ENCODE measurements at places on chromosomes 12 and 14.

DNA sequence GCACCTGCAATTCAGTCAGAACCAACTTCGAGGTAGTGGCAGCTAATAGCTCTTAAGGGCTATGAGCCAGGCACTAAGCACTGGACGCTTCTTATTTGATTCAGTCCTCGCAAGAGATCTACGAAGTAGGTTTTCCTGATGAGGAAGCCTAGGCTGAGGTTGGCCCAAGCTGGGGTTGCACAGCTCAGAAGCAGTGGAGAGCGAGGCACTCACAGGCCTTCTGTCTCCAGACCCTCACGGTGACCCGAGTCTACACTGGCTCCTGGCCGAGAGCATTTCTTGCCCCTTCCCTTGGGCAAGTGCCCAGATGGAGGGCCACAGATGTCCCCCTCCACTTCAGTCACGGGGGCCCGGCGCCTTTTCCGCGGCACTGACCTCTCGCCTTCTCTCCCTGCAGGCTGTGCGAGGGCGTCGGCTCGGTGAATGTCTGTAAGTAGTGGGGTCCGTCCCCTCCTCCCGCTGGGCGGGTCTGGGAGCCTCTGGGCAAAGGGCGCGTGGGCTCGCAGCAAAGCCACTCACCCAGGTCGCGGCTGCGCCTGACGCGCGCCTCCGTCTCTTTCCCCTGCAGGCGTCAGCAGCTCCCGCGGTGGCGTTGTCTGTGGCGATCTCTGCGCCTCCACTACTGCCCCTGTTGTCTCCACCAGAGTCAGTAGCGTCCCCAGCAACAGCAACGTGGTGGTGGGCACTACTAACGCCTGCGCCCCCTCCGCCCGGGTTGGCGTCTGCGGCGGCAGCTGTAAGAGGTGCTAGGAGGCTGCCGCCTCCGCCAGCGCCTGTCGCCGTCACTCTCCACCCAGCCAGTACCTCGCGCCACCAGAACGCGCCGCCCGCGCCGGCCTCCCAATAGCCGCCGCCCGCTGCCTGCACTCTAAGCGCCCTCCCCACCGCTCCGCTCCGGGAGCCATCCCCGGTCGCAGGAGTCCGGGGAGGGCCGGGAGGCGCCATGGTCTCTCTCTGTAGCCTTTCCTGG is 13.1 kb downstream of the KRT83 start:
- peak; percentile 66 for DNase-seq

DNA sequence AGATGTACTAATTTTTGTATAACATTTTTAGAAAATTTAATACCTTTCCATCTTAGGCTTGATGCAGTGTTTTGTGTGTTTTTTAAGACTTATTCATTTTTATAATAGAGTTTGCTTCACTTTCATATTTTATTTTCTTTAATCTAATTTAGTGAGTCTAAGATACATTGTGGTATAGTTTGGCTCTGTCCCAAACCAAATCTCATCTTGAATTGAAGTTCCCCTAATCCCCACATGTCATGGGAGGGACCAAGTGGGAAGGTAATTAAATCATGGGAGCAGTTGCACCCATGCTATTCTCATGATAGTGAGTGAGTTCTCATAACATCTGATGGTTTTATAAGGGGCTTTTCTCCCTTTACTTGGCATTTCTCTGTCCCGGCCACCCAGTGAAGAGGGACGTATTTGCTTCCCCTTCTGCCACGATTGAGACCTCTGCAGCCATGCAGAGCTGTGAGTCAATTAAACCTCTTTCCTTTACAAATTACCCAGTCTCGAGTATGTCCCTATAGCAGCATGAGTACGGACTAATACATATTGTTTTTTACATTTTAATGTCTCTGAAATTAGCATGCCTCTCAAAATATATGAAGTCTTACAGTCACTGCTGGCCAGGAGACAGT is 34.9 kb downstream of the GABARAPL1 start:
- no peak for DNase-seq

DNA sequence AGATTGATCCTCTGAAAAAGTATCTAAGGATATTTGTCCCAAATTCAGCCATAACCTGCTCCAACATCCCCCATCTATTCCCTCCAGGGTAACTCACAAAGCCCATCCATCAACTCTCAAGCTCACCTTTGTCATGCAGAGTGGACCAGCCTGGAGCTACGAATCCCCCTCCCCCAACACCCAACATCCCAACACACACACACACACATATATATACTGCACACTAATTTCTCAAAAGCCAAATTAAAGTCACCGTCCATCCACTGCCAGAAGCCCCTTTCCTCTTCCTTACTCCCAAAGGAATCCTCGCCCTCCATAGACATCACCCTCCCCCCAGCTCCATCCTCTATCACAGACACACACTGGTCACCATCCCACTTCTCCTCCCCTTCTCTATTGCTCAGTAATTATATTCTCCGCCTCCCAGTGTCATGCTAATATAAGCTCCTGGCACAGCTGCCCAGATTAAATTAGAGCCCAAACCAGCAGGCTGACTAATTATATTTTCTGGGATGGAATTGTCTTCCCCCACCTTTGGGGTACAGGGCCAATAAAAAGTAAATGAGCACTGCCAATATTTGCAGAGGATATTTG is 13.5 kb upstream of the TESPA1 start:
- no peak for DNase-seq

DNA sequence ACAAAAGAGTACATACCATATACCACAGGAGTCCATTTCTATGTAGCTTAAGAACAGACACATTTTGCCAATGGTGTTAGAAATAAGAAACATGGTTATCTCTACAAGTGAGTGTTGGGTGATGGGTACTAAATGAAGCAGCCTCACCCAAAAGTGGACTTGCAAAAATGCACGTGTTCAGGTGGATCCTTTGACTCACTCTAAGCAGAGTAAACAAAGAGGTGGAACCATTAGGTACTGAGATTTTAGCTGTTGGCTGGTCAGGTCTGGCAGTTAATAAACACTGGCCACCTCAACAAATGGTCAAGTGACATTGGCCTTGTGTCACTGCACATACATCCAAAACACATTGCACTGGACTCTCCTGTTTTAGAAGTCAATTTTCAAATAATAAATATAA is 27.6 kb downstream of the EVL start:
- DNase-seq = peak; percentile 68

DNA sequence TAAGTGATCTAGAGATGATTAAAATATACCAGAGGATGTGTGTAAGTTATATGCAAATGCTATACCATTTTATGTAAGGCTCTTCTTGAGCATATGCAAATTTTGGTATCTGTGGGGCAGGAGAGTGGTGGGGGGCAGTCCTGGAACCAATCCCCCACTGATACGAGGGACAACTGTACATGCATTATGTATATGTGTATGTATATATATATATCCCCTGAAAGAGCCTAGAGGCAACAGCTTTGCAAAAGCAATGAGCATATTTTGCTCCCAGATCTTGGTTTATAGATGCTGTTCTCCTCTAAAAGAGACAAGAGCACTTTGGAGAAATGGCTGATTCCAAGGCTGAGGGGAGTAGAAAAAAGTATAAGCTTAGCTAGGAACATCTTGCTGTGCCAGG is 12.4 kb upstream of the SLC25A3 start:
- DNase-seq = no peak

GRCh38 chr14:60356906-60357550 is 108.0 kb downstream of the PPM1A start:
- no peak for DNase-seq

DNA sequence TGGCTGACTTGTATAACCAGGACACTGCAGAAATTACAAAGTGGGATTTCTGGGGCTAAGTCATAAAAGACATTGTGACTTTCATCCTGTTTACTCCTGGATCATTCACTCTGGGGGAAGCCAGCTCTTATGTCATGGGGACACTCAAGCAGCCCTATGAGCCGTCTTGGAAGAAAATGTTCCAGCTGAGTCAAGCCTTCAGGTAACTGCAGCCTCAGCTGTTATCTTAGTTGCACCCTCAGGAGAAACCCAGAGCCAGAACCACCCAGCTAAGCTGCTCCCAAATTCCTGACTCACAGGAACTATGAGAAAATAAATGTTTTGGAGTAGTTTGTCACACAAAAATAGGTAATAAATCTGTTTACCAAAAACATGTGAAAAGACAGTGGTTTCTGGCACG is 43.1 kb upstream of the GXYLT1 start:
- peak; percentile 32 for DNase-seq

GRCh38 chr12:64457466-64457865 is 5.5 kb downstream of the TBK1 start:
- no peak for DNase-seq

DNA sequence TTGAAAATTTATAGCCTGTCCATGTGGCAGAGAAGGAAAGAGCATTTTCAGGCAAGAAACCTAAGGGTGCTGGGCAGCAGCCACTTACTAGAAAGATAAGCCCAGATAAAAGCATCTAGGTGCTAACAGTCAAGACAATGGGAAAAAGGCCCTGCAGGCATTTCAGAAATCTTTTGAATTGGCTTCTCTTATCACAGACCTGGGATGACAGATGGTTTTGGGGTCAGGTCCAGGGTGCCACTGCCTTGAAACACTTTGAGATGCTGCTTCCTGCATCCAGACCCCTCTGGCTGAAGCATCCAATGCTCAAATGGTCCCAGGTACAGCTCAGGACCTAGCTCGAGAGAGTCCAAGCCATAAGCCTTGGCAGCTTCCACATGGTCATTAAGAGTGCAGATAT is 466.5 kb downstream of the FSCB start:
- no peak for DNase-seq

- DNase-seq = no peak
Observed at GRCh38 chr12:9341260-9341585, 133.0 kb upstream of the PZP start.

DNA sequence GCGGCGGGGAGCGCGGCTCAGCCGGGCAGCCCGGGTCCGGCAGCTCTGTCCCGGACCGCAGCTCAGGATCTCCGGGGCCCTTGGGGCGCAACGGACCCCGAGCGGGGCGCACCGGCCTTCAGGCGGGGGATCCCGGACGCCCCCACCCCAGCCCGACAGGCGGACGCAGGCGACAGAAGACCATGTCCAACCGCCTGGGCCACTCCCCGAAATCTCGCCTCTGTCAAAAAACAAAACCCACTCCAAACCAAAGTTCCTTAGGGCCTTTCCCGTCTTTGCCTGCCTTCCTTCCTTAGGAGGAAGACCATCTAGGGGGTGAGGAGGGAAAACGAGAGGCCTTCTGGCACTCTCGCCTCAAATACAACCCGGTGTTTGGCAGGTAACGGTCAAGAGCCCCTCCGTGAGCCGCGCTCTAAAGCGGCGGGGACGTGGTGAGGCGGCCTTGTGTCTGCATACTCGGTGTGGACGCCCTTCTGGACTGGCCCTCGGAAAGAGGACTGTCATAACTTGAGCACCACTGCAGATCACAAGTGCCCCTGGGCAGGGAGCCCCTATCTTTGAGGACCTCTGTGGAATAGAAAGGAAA is 604 bp downstream of the HCFC2 start:
- peak; percentile 19 for DNase-seq

DNA sequence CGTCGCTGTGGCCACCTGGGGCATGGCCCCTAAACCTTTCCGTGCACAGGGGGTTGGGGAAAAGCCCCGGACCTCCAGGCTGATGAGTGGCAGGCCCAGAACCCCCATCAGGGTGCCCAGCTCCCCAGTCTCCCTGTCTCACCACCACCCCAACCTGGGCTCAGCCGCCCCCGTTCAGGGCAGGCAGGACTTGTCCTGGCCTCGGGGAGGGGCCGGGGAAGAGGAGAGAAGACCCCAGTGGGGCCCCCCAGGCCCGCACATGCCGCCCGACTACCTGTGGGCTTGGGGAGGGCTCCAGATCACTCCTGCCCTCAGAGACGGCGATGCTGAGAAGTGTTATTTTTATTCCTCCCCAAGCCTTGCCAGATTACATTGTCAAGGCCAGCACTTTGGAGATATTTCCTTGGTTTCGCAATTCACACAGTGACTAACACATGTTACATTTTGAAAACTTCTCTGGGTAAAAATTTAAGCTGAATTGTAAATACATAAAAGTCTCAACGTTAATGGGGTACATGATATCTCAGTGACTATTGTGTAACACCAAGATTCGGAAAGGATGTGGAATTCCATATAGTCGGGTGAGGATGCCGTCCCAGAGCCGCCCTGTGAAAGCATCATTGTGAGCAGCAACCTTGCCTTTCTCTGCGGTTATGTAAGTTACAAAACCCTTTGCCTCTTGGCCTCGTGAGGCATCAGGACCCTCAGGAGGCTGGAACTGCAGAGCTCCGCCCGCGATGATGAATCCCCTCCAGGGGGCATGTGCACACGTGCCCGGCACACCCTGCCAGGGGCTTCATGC is 85.6 kb upstream of the DIO3 start:
- DNase-seq = peak; percentile 67

GRCh38 chr12:8870586-8870985 is 43.7 kb upstream of the PHC1 start:
- no peak for DNase-seq

DNA sequence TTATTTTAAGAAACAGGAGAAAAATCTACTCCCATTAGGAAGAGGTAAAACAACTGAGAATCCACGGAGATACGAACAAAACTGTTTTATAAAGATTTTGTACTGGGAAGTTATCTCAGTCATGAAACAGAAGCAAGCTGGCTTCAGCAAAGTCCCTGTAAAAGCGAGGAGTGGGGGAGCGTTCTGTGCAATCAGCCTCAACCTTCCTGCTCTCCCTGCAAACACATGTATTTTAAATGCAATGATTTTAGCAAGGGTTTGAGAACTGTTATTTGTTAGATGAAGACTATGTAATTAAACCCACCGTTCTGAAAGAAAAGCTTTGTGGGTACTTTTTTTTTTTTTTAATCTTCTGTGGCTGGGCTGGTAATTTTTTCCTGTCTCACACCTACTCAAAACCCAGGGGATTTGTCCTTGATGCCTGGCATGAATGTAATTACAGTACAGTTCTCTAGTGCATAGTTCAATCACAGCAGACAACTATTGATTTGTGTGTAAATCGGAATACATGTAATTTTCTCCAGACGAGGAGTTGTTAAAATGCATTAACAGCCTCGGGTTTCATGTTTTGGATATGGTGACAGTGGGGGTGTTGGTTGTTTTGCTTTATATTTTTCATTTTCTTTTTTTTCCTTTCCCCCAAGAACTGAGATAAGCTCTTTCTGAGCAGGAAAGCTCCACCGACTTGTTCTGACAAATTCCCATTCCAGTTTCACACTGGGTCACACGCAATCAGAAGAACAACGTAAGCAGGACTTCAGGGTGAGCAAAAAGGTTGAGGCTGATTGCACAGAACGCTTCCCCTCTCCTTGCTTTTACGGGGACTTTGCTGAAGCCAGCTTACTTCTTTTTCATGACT is 153.6 kb downstream of the PHLDA1 start:
- peak; percentile 87 for DNase-seq

- DNase-seq = no peak
Observed at GRCh38 chr14:100054316-100055075, 10.7 kb upstream of the EVL start.

DNA sequence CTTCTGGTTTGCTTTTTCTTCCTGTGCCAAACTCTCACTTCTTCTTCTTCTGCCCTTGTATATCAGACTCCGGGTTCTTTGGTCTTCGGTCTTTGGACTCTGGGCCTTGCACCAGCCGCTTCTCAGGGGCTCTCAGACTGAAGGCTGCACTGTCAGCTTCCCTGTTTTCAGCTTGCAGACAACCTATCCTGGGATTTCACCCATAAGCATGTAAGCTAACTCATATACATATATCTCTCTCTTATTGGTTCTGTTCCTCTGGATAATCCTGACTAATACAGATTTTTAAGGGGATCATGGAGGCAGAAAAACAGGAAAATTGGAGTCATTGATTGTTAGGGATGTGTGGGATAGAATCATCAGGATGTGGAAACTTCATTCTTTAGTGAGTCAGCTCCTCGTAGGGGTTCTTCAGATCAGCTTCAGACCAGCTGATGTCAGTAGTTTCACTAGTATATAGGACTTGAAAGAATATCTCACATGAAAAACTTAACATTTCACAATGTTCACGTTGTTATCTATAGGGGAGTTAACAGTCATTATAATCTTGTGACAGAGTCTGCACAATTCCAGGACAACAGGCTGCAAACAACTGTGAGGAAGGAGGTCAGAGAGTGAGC is 102.9 kb downstream of the RASSF9 start:
- DNase-seq = peak; percentile 59

Data from epithelial cell of esophagus (primary cell).